Activated CD8-positive, alpha-beta memory T cell treated with anti-CD3 and anti-CD28 coated beads for 1 hour (primary cell): ENCODE measurements at places on chromosomes 2 and 18.

DNA sequence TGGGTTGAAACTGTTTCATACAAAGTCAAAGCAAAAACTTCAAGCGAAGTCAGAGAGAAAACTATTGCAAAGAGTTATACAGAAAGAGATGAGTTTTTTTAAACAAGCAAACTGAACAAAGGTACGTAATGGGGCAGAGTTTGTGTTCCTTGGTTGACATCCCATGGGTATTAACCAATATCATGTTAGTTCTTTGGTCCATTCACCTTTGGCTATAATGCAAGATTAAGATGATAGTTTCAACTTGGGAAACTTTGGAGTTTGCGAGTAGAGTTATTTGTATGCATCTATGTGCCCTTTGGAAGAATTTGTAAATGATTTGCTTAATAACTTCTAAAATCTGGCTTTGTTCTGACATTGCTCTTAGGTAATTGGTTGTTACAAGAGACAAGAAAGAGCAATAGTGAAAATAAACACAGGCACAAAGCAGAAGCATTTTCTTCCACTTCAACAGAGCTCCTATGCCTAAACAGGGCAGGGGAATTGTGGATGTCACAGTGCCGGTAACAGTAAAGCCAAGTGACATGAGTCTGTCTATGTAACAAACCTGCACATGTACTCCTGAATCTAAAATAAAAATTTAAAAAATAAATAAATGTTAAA, 936.1 kb downstream of the SUCLG1 start:
- no peak for DNase-seq

- no peak for DNase-seq
These were observed 300.6 kb downstream of the TDRD15 start for GRCh38 chr2:21424375-21424774.

DNA sequence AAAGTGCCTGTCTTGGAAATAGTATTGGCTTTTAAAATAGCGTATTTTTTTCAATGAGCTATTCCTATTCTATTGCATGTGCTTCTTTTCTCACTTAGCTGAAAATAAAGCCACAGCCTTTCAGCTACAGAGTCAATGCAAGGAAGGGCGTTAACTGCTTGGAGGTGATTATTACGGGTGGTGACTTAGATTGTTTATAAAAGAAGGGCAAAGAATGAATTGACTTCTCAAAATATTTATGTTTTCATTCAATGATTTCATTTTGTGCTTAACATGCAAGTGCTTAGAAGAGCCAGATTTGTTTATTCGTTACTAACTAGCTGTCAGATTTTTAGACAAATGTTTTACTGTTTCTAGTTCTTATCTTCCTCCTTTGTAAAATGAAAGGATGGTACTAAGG, 2.8 kb upstream of the CHN1 start:
- no peak for DNase-seq

- DNase-seq = no peak
These were observed 58.2 kb downstream of the MYO1B start for GRCh38 chr2:191303140-191304005.

DNA sequence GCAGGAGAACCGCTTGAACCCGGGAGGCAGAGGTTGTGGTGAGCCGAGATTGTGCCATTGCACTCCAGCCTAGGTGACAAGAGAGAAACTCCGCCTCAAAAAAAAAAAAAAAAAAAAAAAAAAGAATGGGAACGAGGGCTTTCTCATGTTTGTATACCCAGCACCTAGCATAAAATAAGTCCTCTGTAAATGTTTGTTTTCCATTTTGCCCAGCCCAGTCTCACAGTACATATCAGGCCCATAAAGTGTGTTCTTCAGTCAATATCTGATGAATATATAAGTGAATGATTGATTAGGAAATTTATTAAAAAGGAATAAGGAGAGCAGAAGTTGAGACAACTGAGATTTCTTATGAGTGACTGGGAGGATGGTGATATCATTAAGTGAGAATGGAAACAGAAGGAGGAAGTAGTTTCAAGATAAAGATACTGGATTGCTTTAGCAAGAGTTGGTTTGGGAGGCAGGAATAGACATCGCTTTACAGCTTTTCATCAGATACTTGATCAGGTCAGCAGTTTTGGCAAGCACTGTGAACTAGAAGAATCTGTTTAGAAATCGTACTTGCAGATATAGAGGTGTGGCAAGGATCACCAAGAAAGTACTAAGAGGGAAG, 327.5 kb downstream of the KIAA1328 start:
- DNase-seq = no peak

GRCh38 chr2:8671176-8671575, 10.7 kb upstream of the ID2 start:
- no peak for DNase-seq

DNA sequence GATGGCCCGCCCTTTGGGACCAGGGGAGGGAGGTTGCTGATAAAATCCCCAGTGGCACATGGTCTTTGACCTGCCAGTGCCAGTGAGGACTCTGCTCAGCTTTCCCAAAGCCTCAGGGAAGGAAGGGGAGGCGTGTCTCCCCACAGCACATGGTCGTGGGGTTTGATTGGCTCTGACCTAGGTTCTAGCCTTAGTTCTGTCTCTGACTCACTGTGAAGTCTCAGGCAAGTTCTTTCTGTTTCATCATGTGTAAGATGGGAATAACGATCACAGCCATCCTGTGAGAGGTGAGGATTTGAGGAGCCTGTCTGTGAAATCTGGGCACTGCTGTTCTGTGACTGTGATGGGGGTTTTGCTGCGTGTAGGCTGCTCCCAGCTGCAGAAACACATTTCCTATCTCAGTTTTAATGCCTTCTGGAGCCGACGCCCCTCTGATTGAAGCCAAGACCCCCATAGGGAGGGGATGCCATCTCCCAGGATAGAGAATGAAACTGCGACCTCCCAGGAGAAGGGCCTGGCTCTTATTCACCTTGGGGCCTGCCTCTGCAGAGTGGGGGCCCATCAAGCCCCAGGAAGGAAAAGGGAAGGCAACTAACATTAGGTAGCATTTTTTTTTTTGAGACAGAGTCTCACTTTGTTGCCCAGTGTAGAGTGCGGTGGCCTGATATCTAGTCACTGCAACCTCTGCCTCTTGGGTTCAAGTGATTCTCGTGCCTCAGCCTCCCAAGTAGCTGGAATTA, 84.0 kb downstream of the DDX1 start:
- no peak for DNase-seq
